Fibroblast of the conjunctiva (primary cell): ENCODE measurements at places on chromosomes 7 and 10.

GRCh38 chr7:55474944-55475854, 97.1 kb downstream of the VOPP1 start:
- no peak for DNase-seq

GRCh38 chr10:86329093-86329710, 37.4 kb downstream of the GRID1 start:
- DNase-seq, result no peak

DNA sequence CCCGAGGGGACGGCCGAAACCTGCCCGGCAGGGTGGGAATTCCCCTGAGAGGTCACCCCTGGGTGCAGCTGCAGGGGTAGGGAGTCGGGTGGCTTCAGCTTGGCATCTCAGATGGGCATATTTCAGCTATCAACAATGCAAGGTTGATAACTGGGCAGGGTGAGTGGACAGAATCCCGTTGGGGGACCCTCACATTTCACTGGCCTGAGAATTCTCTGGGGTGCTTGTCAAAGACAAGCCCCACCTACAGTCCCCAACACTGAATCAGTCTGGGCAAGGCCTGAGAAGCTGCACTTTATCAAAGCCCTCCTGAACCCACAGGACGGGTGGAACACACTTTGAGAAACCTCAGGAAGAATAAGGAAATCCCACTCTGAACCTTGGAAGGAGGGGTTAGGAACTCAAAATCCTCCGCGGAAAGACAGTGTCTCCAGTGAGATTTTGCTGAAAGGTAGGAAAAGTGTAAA, 3.1 kb downstream of the RGS10 start:
- no peak for DNase-seq

DNA sequence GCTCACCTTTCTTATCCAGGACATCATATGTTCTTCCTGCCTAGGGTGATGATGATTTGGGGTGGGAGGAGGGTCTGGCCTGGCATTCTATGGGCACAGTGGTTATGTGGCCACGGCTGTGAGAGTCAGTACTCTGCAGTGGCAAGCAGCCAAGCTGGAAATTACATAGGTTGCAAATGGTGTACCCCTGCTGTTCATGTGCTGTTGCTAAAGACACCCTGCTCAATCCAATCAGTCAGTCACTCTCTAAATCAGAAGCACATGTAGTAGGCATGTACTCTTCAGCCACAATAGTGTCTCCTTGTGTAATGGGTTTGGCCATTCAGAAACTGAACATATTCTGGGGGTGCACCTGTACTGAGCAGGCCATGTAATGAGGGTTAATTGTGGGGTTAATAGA, 449.1 kb upstream of the ANKRD30A start:
- no peak for DNase-seq

DNA sequence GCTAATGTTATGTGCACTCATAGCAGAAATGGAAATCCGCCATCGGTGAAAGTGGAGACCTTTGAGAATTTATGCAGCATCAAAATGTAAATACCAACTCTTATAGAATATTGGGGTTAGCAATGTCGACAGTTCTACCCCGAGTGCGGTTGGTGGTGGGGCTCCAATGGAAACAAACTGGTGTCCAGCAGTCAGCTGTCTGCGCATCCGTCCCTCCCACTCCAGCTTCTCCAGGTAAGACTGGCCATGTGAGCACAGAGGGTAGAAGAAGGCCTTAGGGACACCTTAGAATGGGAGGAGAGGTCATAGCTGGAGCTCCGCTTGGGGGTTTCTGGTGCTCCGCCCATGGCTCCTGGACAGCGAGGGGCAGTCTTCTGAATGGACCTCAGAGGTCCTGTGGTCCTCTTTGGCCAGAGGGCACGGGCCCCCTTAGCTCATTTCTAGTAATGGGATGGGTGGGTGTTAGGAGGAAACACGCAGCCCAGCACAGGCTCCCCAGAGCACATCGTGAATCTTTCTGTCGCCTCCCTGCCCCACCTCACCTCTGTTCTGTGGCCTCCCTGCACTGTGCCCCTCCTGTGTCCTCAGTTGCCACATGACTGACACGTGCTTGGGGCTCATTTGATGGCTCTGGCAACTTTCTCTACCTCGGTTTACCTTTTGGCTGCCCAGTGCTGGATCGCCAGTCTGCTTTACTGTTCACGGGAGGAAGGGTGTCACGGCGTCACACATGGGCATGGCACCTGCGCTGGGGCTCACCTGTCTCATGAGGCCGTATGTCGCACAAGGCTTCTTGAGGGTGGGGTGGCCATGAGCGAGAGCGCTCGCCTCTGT, 50.0 kb downstream of the MGMT start:
- no peak for DNase-seq

- no peak for DNase-seq
Measured at GRCh38 chr7:131583430-131583829, 27.0 kb upstream of the PODXL start.

- DNase-seq, result no peak
Measured at GRCh38 chr10:62384057-62384446, 9.9 kb downstream of the ZNF365 start.

DNA sequence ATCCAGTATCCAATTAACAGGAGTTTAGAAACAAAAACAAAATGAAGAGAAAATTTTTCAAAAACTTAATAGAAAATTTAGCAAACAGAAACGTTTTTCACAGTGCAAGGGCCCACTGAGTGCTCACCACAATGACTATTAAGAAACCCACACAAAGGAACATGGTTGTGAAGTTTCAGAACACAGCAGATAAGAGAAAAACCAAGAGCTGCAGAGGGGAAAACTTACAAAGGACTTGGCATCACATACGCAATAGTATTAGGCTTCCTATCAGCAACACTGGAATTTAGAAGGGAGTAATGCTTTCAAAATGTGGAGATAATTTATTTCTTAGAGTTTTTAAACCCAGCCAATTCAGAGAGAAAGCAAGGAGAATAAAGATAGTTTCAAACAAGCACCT, 1.7 kb upstream of the C7orf25 start:
- DNase-seq, result no peak

DNA sequence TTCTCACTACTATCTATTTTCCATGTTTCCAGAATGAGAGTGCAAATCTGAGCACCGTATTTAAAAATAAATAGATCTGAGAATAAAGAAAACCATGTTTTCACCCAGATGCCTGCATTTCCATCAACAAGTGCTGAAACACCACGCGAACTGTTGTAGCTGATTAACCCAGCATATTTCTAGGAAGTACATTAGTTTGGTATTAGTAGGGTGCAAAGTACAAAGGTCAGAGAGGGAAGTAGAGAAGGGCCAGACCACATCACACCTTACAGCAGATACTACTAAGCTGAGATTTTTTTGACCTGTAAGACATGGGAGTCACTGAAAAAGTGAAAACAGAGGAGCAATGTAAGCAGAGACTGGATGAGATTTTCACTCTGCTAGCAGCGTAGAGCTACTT, 181.3 kb downstream of the IMMP2L start:
- DNase-seq, result no peak

DNA sequence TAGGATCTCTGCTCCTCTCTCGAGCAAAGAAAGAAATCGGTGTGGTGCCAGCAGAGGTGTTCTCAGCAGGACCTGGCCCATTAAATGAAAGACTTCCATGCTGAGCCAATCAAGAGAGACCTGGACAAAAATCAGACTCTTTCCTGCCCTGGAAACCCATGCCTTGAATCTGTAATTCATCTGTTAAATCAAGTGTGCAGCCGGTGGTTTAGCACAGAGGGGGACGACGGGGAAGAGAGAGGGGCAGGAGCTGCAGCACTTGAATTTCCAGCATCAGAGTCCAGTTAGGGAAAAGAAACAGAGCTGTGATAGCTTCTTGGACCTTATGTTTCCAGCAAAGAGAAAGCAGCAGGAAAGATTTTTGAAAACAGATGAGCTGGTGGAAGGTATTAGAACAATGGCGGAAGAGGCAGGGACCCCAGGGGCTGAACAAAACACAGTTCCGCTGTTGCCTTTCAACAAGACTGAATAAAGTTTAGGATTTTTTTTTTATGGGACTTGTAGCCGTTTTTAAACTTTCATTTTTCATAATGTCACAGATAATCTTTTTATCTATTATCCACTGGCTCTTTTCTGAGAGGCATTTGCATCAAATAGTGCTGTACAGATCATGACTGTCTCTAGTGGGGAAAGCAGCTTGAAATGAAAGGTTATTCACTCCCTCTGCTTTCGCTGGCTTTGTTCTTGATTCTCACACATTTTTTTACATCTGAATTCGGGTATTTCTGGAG, 543.6 kb upstream of the GALNT17 start:
- no peak for DNase-seq

DNA sequence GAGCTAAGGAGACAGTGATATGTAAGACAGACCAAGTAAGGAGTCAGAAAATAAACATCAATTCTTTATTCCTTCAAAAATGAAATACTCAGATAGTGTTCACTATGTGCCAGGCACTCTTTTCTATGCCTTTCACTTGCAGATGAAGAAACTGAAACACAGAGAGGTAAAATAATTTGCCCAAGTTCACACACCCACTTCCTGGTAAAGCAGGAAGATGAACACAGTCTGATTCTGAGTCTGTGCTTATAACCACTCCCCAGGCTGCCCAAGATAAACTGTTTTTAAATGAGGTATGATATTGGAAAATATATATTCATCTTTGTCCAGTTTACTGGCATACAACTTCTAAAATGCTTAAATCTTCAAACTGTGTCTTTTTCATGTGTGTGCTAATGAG, 294.4 kb upstream of the NPVF start:
- DNase-seq, result no peak

- no peak for DNase-seq
Measured at GRCh38 chr7:27586825-27587224, 75.9 kb downstream of the HIBADH start.

- DNase-seq, result no peak
Measured at GRCh38 chr10:120689777-120690529, 161.2 kb upstream of the WDR11 start.

DNA sequence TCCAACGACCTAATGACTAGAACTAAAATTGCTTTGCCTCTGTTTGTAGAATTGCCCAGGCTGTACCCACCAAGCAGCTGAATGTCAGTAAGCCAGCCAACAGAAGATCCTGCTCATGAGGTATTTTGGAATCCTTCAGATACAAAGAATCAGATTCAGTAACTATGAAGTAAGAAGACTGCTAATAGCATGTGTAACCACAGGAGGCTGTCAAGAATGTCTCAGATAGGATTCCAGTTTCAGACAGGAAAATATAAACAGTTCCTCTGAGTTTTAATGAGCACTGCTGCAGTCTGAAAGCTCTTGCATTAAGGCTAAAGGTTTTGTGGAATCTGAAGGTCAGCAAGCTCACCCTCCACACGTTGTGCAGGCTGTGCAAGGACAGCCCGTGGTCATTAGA, 112.6 kb upstream of the ADAM12 start:
- DNase-seq, result peak; percentile 8

DNA sequence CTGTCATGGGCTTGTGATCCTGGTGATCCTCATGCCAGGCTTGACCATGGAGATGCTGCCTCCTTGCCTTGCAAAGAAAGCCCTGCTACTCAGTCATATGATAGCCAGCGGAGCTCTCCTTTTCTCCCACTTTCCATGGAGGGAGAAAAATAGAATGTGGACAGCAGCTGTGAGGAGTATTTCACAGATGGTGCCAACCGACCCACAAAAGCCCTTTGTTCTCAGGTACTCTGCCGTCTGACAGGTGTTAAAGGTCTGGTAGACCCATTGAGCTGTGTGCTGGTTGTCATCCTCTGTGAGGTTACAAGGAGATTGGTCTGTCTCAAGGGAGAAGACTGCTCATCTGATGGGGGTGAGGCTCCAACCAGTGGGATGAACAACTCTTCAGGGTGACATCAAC, 29.5 kb upstream of the COBL start:
- no peak for DNase-seq

DNA sequence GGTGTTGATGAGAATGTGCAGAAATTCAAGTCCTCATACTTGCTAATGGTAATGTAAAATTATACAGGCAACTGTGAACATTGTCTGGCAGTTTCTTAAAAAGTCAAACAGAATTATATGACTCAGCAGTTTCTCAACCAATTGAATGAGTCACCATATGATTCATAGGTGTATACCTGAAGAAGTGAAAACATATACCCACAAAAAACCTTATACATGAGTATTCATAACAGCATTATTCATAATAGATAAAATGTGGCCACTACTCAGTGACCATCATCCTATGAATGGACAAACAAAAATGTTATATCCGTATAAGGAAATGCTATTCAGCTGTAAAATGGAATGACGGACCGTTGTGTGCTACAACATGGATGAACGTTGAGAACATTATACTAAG, 253.5 kb downstream of the MALRD1 start:
- no peak for DNase-seq

GRCh38 chr10:28754930-28755718, 77.8 kb downstream of the BAMBI start:
- DNase-seq, result no peak

- no peak for DNase-seq
Measured at GRCh38 chr10:5573968-5574641, 49.3 kb downstream of the CALML3 start.

DNA sequence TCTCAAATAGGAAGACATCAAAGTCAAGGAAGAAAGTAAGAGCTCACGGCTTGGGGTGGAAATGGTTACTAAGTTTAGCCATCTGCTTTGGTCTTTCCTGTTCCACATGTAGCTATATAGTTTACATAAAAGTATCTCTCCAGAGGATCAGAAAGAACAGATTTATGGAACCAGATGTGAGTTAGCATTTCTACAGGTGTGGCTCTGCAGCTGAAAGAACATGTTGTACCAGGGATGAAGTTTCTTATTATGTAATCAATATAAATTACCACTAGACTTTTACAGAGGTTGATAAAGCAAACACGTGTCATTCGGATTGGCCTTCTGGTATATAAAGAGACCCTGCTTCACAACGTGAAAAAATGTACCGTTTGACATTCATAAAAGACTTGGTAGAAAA, 19.9 kb downstream of the CALD1 start:
- DNase-seq, result no peak

GRCh38 chr10:102419269-102420180, 940 bp upstream of the PSD start:
- DNase-seq, result no peak

- DNase-seq, result no peak
Measured at GRCh38 chr10:78473006-78473405, 439.3 kb downstream of the RPS24 start.

GRCh38 chr7:78635026-78635793, 818.3 kb downstream of the MAGI2 start:
- no peak for DNase-seq

DNA sequence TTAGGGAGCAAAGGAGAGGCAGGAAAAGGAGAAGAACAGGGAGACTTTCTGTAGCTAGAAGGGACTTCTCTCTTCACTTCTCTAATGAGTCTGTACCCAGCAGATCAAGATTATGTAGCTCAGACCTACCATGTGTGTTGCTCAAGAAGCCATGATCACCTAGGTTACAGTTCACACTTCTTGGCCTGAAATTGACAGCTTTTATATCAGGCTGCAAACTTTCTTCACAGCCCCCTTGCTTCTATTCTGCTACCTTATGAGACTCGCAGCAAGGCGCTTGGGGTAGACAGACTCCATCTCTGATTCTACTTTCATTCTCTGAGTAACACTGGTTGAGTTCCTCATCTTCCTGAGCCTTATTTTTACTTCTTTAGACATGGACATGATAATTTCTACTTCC, 19.6 kb upstream of the GIMAP2 start:
- no peak for DNase-seq

DNA sequence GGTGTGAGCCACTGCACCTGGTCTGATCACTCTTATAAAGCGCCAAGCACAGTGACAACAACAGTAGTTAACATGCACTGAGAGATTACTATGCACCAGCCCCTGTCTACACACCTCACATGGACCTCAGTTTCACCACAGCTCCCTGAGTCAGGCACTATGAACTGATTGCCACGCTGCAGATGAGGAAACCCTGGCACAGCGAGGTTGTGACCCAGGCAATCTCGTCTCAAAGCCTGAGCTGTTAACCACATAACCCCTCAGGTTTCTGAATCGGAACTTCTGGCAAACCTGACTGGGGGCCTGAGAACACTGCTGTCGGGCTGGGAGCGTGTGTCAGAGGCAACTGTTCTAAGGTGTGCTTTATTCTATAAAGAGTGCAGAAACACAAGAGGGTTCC, 150.8 kb downstream of the RNF216 start:
- DNase-seq, result no peak
